Large intestine (tissue), 12 donors: ENCODE measurements at places on chromosomes 1 and 21.

- DNase-seq, result peak; percentile 42
These were observed 361.5 kb upstream of the ZP4 start for GRCh38 chr1:238252033-238252802.

- peak; percentile 66 for DNase-seq
These were observed 176.7 kb downstream of the CAMTA1 start for GRCh38 chr1:6961905-6962477.

DNA sequence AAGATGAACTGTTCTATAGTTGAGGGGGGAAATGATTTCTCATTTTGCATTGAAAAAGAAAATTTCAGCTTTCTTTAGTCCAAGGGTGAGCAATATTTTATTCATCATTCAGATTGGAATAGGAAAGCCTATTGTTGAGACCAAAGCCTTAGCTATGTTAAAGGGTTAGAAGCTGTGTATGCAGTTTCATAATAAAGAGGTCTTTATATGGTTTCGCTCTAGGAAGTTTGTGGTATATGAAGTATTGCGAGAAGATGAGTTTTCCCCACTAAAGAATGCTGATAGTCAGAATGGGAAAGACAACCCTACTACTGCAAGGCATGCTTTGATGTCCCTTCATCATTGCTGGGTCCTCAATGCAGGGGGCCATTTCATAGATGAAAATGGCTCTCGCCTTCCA, 28.6 kb downstream of the UAP1 start:
- no peak for DNase-seq

DNA sequence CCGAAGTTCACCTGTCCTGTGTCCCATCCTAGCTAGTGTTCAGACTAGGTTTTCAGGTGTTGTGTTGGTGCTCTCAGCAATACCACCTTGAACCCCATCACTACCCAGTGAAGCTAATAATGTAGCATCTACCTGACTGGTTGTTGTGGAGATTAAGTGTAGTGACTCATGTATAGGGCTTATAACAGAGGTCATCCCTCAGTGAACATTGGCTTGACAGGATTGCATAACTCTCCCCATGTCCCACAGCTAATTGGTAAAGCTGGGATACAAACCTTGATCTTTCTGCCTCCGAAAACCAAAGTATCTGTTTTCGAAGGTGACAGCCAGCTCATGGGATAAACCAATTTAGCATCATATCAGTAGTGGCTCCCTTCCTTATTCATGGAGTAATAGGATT, 44.5 kb upstream of the TNR start:
- peak; percentile 71 for DNase-seq

DNA sequence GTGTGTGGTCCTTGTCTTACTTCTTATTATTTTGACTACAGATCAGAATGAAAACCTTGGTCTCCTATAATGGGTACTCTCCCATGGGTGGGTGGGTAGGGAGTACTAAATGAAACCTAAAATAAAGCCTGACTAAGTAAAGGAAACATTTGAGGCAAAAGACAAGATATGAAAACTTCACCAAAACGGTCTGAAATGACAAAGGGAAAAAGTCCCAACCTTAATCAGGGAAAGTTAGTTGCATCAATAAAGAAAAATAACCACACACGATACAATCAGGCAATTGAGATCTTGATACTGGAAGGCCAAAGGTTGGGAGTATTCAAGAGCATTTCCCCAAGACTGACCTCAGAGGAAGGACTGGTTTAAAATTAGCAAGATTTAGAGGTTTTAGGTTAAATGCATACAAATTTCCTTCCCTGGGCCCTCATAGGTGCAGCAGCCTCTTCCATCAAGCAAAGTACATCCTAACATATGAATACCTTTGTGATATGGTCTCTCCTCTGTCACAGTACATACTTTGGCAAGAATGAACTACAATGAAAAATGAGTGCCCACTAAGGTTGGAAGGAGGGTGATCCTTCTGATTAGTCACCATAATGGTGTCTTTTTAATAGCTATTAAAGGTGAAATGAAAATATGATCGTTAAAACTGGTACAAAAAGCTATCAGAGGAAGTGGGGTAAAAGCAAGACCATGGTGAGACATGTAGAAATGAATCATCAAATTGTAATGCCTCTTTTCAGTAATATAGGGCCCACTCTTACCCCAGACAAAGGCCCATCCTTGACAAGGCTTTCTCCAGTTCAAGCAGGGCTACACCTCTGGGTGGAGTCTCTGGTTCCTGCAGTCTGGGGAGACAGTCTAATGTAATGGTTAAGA, 15.3 kb upstream of the TNFSF4 start:
- no peak for DNase-seq

- no peak for DNase-seq
These were observed 2.6 kb downstream of the CHML start for GRCh38 chr1:241637604-241638003.

DNA sequence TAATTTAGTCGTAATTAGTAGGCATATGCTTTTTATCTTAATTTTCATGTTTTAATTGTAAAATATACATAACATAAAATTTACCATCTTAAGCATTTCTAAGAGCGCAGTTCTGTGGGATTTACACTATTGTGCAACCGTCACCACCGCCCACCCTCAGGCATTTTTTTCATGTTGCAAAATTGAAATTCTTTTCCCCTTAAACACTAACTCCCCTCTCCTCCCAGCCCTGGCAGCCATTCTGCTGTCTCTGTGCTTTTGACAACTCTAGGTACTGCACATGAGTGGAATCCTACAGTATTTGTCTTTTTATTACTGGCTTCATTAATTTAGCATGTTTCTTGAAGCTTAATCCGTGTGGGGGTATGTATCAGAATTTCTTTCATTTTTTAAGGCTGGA, 7.8 kb downstream of the PIK3CD start:
- DNase-seq, result no peak

- no peak for DNase-seq
These were observed 19.4 kb downstream of the RSPH1 start for GRCh38 chr21:42476388-42477331.

GRCh38 chr21:42435833-42436232, 32.1 kb downstream of the UBASH3A start:
- DNase-seq, result no peak
